Stimulated activated CD8-positive, alpha-beta memory T cell treated with anti-CD3 and anti-CD28 coated beads, Interleukin-4, amount 100 ng/mL, for 1 hour (primary cell): ENCODE measurements at places on chromosomes 4 and X.

- no peak for DNase-seq
Observed at GRCh38 chr4:74023709-74024108, 14.8 kb downstream of the CXCL3 start.

DNA sequence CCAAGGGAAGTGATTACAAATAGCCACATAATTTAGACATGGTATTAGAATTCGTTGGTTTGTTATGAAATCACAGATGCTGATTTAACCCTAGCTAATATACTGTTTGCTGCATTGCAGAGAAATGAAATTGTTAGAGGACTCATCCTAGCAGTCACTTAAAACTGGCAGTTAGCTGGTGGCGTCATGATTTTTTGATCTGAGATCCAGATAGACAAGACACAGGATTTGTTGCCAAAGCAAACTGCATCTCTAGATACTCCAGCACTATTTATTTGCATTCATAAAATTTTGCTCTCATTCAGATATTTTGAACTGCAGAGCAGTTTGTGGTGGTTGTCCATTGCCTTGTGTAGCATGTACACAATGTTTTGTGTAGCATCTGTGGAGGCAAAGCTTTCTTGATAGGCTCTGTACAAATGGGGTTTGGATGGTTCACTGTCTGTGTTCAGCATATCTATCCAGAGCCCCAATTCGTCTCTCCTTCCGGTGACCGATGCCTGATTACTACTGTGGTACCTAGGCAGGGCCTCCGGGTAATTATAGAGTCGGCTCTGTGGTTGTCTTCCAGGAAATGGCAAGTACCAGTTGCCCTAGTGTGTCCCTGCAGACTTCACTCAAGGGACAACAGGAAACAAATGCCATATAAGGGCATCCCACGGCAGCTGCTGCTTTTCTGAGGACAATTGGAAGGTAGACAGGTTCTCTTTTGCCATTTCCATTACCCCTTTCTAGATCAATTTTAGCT is 30.1 kb upstream of the SPARCL1 start:
- DNase-seq, result no peak

DNA sequence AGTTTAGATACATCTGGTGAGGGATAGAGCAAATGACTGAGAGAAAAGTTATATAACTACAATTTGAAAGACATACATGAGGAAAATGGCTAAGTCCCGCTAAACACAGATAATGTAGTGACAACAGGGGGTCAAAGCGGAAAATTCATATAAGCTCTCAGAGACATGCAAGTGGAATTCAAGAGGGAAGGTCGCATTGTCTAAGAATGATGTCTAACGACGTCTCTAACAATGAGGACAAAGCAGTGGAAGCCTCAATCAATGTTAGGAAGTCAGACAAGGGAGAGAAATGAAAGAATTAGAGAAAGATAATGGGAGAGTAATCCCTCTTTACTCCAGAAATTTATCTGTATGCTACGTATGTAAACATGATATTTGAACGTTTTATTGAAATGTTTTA is 113.4 kb downstream of the ANTXR2 start:
- DNase-seq, result no peak

- no peak for DNase-seq
Observed at GRCh38 chrX:110920991-110921390, 125.4 kb upstream of the CHRDL1 start.

DNA sequence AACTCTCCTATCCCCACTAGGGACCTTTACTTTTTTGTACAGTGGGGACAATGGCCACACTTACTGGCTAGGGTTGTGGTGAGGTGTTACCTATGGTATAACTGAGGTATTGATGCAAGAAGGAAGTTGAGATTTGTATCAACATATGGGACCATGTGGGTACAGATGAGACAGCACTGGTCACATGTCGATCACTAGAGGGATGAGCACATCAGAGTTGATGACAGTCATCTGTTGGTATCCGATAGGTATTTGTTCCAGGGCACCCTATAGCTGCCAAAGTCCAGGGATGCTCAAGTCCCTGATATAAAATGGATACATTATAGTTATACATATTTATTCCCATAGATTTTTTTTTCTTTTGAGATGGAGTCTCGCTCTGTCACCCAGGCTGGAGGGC is 12.6 kb upstream of the SLC10A3 start:
- DNase-seq, result no peak

DNA sequence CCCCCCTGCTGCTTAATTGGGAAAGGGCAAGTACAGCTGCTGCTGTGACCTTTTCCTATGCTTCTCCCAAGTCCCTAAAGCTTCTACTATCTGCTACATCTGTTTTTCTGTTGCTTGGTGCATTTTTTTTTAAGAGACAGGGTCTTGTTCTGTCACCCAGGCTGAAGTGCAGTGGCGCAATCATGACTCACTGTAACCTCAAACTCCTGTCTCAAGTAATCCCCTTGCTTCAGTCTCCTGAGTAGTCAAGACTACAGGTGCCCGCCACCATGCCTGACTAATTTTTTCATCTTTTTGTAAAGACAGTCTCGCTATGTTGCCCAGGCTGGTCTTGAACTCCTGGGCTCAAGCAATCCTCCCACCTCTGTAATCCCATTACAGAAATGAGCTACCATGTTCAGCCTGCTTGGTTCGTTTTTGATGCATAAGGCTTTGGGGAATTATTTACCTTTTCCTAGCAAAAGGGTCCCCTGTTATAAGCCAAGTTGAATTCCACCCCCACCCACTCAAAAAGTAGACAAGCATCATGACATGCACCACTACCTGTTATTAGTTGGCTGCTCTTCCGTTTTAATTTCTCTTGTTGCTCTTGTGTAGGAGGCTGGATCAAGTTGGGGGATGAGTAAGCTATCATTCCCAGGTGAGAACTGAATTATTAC is 39.6 kb downstream of the DGKK start:
- no peak for DNase-seq

DNA sequence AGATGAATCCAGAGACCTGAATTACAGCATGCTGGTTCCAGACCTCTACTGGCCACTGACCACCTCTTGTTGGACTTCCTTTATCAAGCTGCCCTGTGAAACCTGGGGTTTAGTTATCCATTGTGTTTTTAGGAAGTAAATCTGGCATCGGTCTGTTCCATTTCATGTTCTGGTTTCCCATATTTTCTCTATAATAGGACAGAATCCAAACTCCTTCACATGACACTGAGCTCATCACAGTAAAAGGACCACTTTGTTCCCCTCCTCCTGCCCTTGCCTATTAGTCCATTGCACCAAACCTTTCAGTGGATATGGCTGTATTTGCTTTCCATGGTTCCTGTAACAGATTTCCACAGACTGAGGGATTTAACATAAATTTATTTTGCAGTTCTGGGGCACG is 4.0 kb downstream of the MFAP3L start:
- DNase-seq, result no peak

- DNase-seq, result no peak
Observed at GRCh38 chr4:24315056-24315455, 269.3 kb downstream of the DHX15 start.

- DNase-seq, result no peak
Observed at GRCh38 chr4:186033027-186033426, 35.9 kb upstream of the TLR3 start.

GRCh38 chrX:69320116-69320515 is 154.9 kb upstream of the PJA1 start:
- DNase-seq, result no peak

DNA sequence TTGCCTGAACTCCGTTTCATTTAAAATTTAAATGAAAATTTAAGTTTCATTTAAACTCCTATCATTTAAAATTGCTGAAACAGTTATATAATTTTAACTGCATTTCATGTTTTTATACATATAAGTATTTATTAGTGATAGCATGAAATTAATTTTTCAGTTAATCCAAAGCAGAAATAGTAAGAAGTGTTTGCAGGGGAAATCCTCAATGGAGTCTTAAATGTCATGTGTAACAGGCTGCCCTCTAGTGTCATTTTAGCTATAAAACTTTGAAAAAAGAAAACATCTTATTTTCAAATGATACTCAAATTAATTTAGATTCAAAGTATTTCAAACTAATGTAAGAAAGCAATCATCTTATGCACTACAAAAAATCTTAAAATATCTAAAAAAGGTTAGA is 27.2 kb downstream of the TAPT1 start:
- no peak for DNase-seq

- DNase-seq, result no peak
Observed at GRCh38 chrX:129193357-129193756, 329.9 kb downstream of the SMARCA1 start.

GRCh38 chr4:15878011-15878410 is 60.5 kb downstream of the FGFBP1 start:
- DNase-seq, result no peak

DNA sequence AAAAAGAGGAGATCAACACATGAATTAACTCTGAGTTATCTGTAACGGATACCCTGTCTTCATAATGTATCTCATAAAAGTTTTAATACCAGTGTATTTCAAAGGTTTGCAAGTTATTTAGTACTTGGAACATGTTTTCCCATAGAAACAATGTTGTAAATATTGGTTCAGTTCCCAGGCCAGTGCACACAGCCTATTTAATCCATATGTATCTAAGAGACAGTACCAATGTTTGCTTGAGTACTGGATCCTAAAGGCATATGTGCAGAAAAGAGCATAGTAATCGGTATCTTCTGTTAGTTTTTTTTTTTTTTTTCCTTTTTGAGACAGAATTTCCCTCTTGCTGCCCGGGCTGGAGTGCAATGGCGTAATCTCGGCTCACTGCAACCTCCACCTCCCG is 46.1 kb downstream of the SLIT2 start:
- DNase-seq, result no peak

DNA sequence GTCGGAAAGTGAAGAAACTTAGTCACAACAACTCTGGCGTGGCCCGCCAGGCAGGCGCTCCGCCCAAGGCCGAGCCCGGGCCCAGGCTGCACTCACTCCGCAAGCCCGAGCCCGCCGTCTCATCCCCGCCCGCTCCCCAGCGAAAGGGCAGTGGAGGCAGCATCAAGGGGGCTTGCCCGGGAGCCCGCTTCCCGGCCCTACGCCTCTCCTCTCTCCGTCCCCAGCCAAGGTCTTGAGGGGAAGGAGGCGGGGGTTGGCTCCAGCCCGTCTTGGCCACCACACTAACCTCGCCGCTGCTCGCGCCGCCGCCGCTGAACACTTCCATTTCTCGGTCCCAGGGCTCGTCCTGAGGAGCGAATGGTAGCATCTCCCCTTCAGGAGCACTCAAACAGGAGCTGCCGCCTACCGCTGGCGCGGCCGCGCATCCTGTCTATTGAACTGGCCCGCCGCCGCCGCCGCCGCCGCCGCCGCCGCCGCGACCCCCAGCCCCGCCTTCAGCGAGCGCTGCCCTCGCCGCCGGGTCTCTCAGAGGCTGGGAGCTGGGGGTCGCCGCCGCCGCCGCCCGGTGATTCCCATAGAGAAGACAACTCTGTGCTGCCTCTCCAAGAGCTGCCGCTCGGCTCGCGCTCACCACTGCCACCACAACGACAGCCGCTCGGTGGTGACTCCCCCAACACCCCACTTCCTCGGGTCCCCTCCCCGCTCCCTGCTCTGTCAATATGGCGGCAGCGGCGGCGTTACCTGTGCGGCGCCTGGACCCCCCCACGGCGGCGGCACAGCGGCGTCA is at the start of gene RPS6KA6:
RPS6KA6 (minus strand) TSS at position 667 of the 787 bp plus-strand sequence; CDS start at position 367, 300 bp downstream.
- no peak for DNase-seq

DNA sequence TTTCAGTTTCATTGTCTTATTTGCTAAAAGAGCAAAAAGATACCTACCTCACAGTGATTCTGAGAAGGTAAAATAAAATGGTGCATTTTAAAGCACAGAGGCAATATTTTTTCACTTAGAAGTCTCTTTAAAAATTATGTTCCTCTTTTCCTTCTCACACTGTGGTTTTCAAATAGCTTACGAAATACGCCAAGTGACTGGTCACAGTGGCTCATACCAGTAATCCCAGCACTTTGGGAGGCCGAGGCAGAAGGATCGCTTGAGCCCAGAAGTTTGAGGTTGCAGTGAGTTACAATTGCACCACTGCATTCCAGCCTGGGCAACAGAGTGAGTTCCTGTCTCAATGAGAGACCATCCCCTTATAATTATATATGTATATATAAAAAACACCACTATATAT is 372.6 kb downstream of the FBXO8 start:
- no peak for DNase-seq

DNA sequence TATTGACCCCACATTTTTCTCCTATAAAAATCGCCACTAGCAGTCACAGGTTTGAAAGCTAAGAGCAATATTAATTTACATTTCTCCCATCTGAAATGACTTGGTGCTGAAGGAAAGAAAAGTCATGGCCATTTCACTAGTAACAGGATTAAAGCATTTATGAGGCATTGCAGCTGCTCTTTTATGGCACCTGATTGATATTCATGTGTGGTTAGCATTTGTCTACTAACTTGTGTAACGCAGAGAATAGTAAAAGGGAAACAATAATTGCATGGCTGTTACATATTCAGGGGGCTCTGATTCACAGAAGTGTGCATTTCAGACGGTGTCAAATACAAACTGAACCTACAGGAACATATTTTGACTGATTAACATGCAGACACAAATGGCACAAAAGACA is 5.2 kb downstream of the PCDH19 start:
- no peak for DNase-seq

DNA sequence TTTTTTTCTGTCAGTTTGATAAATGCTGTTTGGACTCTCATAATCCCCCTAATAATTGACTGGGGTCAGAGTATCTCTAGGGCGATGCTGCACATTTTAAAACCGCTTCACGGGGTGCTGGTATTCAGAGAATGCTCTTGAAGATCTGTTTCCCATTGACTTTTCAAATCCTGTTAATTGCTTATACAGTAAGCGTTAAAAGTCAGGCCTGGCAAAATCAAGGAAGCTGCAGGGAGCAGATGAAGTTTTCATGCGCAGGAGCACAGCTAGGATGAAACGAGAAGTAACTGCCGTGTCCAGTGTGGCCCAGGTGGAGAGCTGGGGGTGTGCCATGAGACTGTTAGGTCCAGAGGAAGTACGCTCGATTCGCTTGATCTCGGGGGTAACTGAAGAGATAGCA is 312.9 kb downstream of the TRIML1 start:
- DNase-seq, result no peak

DNA sequence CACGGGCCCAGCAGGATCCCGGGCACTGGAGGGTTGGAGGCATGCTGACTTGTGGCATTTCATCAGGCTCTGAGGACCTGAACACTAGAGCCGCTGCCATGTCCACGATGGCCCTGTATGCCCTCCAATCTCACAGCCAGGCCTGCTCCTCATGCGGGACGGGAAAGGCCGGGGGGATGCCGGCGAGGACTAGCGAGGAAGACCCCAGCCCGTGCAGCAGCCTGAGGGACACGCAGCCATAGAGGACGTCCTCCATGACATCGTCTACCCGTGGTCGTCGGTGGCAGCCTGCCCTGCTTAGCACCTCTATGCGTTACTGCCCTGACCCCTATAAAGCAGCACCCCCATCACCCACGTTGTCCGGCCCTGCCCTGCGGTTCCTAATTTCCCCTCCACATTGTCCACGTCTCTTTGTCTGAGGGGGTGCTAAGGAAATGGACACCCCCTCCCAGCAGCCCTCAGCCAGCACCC is 32.6 kb downstream of the HMX1 start:
- no peak for DNase-seq

- no peak for DNase-seq
Observed at GRCh38 chrX:134933911-134934310, 56.9 kb upstream of the SMIM10 start.
